ENCODE measurements at places on chromosomes 2 and 18.

- no peak for DNase-seq
These were observed 116.5 kb upstream of the LYPD6 start for GRCh38 chr2:149213764-149214493.

DNA sequence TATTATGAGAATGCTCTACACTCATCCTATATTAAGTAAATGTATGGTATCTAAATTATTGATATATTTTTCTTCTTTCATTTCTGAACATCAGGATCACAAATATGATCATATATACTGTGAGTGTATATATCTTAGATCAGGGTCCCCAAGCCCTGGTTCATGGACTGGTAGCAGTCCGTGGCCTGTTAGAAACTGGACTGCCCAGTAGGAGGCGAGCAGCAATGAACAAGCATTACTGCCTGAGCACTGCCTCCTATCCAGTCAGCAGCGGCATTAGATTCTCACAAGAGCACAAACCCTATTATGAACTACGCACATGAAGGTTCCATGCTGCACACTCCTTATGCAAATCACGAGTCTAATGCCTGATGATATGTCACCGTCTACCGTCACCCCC lies 1247.1 kb upstream of the NXPH2 start:
- DNase-seq, result no peak

- no peak for DNase-seq
These were observed 729 bp upstream of the SELENOI start for GRCh38 chr2:26345283-26345544.

DNA sequence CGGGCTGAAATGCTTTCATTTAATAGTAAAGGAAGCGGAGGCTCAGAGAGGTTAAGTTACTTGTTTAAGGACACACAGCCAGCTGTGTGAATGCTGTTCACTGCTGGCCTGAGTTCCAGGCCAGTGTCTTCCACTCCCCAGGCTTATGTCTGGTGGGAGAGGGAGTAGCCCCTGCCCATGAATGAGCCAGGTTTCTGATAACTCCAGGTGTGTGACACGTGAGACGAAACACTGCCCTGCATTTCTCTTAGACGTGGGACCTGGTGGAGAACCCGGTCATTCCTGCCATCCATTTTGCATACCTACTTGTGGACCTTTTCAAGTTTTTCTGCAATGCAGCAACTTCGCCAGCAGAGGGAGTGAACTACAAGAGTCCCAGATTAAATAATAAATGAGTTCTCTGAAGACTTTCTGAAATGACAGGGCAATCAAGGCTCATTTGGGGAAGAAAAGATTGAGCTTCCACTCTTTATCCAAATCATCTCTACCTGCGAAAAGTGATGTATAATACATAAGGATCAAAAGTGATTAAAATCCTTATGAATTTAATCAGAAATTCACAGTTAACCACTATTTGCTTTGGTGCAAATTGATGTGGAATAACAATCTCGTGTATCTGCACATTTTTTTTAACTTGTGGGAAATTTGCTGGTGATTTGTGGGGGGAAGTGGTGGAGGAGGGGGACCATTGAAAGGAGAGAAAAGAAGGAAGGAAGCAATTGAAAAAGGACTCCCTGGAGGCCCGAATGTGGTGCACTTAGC lies 79.4 kb upstream of the ASB18 start:
- peak; percentile 43 for DNase-seq
